ENCODE measurements at places on chromosomes 4 and X. TPM values are rescaled to one million over a fixed set of nuclear protein-coding genes. Genes with fewer than 3 reads are reported as not detected.

DNA sequence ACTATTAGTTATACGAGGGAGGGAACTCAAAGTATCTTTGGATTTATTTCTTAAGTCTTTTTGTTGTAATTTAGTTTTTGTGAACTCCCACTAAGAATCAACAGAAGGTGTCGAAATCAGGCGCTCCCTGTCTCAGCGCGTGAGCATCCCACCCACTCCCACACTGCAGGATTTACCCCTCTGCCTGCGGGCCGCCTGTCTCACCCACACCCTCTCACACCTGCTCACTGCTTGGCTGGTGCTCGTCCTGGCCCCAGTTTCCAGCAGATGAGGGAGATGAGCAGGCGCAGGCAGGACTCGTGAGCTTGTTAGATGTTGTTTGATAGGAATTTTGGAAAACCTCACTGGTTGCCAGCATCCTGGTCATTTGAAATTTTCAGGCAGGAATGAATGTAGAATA, 20.8 kb upstream of the HGFAC start:
- no peaks in the 10 kb centered on the region for H3K4me1 ChIP-seq
- DNase-seq, result no peak
- H3K27me3 ChIP-seq, result no peaks in the 10 kb centered on the region
- no peak overlapping the region for H3K27ac ChIP-seq
- no peak overlapping the region for H3K4me3 ChIP-seq

GRCh38 chr4:164408831-164409230, 345.1 kb upstream of the SMIM31 start:
- no peaks in the 10 kb centered on the region for H3K27me3 ChIP-seq
- H3K4me1 ChIP-seq, result no peaks in the 10 kb centered on the region
- no peak overlapping the region for H3K27ac ChIP-seq
- H3K4me3 ChIP-seq, result no peak overlapping the region
- H3K36me3 ChIP-seq, result no peaks in the 10 kb centered on the region
- DNase-seq, result no peak

- H3K36me3 ChIP-seq, result no peaks in the 10 kb centered on the region
- DNase-seq, result no peak
- H3K27ac ChIP-seq, result no peak overlapping the region
- no peaks in the 10 kb centered on the region for H3K27me3 ChIP-seq
- no peak overlapping the region for H3K4me3 ChIP-seq
- no peaks in the 10 kb centered on the region for H3K4me1 ChIP-seq
These were observed 11.2 kb downstream of the BLTP1 start for GRCh38 chr4:122163301-122163700.

DNA sequence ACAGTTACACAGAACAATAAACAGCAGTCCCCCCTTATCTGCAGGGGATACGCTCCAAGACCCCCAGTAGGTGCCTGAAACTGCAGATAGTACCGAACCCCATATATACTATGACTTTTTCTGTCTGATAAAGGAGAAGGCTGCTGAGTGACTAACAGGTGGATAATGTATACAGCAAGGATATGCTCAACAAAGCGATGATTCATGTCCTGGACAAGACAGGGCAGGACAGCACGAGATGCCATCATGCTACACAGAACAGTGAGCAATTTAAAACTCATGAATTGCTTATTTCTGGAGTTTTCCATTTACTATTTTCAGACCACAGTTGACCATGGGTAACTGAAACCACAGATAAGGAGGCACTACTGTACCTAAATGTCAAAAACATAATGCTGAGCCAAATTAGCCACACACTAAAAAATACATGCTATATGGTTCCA, 76.1 kb downstream of the MANBA start:
- H3K36me3 ChIP-seq, result no peaks in the 10 kb centered on the region
- H3K27ac ChIP-seq, result no peak overlapping the region
- no peak overlapping the region for H3K4me3 ChIP-seq
- no peak for DNase-seq

The APELA gene
- not detected for total RNA-seq

- H3K4me3 ChIP-seq, result no peak overlapping the region
- no peaks in the 10 kb centered on the region for H3K27me3 ChIP-seq
- H3K36me3 ChIP-seq, result no peaks in the 10 kb centered on the region
- no peak overlapping the region for H3K27ac ChIP-seq
- no peak for DNase-seq
- no peaks in the 10 kb centered on the region for H3K4me1 ChIP-seq
These were observed 28.8 kb downstream of the ARHGAP10 start for GRCh38 chr4:147760695-147761094.

DNA sequence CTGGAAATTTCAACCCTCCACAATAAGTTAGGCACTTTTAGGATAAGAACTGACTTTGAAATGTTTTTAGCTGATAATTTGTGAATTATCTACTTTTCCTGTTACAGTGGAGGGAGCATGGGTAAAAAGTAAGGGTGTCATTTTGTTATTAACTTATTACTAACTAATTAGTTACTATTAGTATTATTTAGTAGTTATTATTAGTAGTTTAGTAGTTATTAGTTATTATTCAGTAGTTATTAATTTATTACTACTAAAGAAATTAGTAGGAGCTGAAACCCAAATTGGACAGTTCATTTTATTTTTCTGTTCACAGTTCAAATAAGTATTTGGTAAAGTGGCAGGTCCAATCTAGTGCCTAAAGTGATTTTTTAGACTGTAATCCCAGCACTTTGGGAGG, 5.4 kb downstream of the ADH1A start:
- no peaks in the 10 kb centered on the region for H3K27me3 ChIP-seq
- no peaks in the 10 kb centered on the region for H3K36me3 ChIP-seq
- no peaks in the 10 kb centered on the region for H3K4me1 ChIP-seq
- DNase-seq, result no peak

GRCh38 chr4:111064342-111064993, 441.6 kb upstream of the PITX2 start:
- H3K27me3 ChIP-seq, result no peaks in the 10 kb centered on the region
- no peak overlapping the region for H3K4me3 ChIP-seq
- H3K4me1 ChIP-seq, result no peaks in the 10 kb centered on the region
- no peak overlapping the region for H3K27ac ChIP-seq
- H3K36me3 ChIP-seq, result no peaks in the 10 kb centered on the region

The DNAAF6 gene
- not detected for total RNA-seq

DNA sequence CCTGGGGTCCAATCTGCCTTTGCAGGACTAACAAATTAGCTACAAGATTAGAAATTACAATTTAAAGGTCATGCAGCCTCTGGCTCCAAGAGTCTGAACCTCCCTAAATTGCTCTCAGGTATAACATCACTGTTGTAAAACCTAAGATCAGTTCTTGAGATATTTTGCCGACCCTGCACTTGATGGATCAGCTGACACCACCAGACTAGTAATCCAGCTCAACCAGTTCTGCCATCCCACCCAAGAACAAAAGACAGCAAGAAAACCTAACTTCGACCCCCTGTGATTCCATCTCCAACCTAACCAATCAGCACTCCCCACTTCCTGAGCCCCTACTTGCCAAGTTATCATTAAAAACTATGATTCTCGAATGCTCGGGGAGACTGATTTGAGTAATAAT, 323.0 kb upstream of the BOD1L1 start:
- no peak overlapping the region for H3K27ac ChIP-seq
- no peak for DNase-seq
- no peaks in the 10 kb centered on the region for H3K36me3 ChIP-seq
- no peaks in the 10 kb centered on the region for H3K4me1 ChIP-seq
- H3K27me3 ChIP-seq, result no peaks in the 10 kb centered on the region

DNA sequence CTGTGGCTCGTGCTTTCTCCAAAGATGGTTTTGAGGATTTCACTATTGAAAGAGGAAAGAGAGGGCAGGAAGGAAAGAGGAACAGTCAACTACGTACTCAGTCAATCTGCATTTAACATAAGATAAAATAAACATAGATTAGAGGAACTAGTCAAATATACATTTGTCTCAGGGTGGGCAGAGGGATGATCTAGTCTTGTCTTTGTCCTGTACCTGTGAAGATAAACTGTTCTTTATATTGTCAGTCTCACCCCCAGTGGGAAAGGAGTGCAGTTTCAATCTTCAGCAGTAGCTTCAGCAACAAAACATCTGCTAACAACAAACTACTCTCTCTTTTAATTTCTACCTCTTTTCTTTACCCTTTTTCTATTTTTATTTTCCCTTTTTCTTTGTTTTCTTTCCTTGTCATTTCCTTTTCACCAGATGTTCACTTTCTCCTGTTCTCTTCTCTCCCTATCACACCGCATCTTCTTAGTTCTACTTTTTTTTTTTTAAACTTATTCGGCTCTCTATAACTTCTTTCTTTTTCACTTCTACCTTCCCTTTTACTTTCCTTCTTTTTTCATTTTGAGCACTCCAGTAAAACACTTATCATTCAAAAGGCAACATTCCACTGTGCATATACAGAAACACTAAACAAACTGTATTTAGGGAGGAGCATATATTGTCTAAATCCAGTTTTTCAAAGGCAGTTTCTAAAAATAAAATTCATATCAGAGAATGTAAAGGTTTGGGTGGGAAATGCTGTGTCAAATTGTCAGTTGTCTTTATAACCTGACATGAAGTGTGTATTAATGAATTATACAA, 51.4 kb upstream of the GUCY1A1 start:
- H3K4me1 ChIP-seq, result no peaks in the 10 kb centered on the region
- H3K27ac ChIP-seq, result no peak overlapping the region
- no peaks in the 10 kb centered on the region for H3K36me3 ChIP-seq
- no peak overlapping the region for H3K4me3 ChIP-seq
- no peak for DNase-seq

- no peak for DNase-seq
- H3K4me1 ChIP-seq, result no peaks in the 10 kb centered on the region
- no peak overlapping the region for H3K27ac ChIP-seq
- H3K27me3 ChIP-seq, result no peaks in the 10 kb centered on the region
These were observed 737.5 kb upstream of the NDST4 start for GRCh38 chr4:115850799-115851509.

GRCh38 chrX:118538386-118538785, 42.8 kb downstream of the DOCK11 start:
- no peaks in the 10 kb centered on the region for H3K4me1 ChIP-seq
- no peaks in the 10 kb centered on the region for H3K36me3 ChIP-seq
- H3K27ac ChIP-seq, result no peak overlapping the region
- no peak overlapping the region for H3K4me3 ChIP-seq
- no peaks in the 10 kb centered on the region for H3K27me3 ChIP-seq

The ARSD gene
- 25.3 TPM for total RNA-seq

The DOCK11 gene
- total RNA-seq, result 33.1 TPM

The ERVMER34-1 gene
- total RNA-seq, result not detected

DNA sequence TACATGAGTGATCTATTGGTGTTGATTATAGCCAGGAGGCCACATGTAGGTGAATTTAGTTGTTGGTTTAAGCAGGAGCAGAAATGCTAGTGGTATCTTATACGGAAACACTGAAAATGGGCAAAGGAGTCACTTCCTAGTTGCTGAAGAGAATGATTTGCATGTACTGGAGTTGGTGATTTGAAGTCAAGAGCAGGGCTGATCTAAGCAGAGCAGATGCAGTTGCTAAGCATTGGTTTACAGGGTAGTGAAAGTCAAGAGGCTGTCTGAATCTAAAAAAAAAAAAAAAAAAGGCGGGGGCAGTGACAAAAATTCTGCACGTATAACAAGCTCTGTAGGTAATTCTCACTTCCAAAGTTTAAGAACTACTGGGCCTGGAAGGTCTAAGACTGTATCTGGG, 90.4 kb upstream of the HPRT1 start:
- no peak for DNase-seq
- H3K4me3 ChIP-seq, result no peak overlapping the region
- no peaks in the 10 kb centered on the region for H3K36me3 ChIP-seq
- H3K4me1 ChIP-seq, result no peaks in the 10 kb centered on the region
- no peak overlapping the region for H3K27ac ChIP-seq
- no peaks in the 10 kb centered on the region for H3K27me3 ChIP-seq

The TMEM255A gene
- total RNA-seq, result 5.7 TPM

The TAF9B gene
- total RNA-seq, result 10.2 TPM

GRCh38 chr4:159902648-159903047, 799.8 kb downstream of the RAPGEF2 start:
- no peaks in the 10 kb centered on the region for H3K36me3 ChIP-seq
- H3K27me3 ChIP-seq, result no peaks in the 10 kb centered on the region

- H3K4me3 ChIP-seq, result no peak overlapping the region
- no peaks in the 10 kb centered on the region for H3K36me3 ChIP-seq
- H3K27me3 ChIP-seq, result no peaks in the 10 kb centered on the region
- peak overlapping the region; percentile 79 for H3K27ac ChIP-seq
- no peaks in the 10 kb centered on the region for H3K4me1 ChIP-seq
These were observed 145.5 kb downstream of the PCDH7 start for GRCh38 chr4:30865691-30866090.

DNA sequence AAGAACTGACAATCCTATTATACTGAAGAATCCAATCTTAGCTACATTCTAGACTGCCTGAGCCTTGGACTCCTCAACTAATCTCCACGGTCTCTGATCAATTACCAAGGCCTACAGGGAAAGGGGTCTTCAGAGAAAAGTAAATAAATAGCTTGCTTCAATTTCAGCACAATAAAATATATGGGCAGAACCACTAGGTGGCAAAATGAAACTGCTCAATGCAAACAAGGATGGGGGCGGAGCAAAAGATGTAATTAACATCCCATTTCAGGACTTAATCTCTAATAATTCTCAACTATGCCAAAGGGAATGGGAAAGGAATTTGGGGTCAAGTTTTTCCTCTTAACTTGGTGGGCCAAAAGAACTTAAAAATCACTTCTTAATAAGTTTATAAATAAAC, 78.4 kb upstream of the MAP3K15 start:
- H3K36me3 ChIP-seq, result no peaks in the 10 kb centered on the region
- H3K4me3 ChIP-seq, result no peak overlapping the region
- H3K27me3 ChIP-seq, result no peaks in the 10 kb centered on the region
- no peak overlapping the region for H3K27ac ChIP-seq
- no peak for DNase-seq
- no peaks in the 10 kb centered on the region for H3K4me1 ChIP-seq

The CCNB3 gene
- 0.48 TPM for total RNA-seq

DNA sequence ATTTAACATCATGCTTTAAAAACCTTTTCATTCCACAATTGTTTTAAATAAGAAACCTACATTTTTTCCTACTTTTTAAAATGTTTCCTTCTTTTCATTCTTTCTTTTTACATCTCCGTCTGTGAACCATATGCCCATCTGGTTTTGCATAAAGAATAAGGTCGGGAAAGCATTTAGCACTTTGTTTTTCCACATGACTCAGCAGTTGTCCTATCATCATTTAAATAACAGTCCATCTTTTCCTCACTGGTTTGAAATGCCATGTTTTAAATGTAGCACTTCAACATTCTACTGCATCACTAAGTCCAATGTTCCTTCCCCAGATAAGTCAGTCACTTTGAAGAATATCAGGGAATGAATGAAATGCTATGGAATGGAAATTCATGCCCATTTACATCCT, 128.4 kb downstream of the SH3RF1 start:
- no peak for DNase-seq
- H3K4me3 ChIP-seq, result no peak overlapping the region
- H3K27me3 ChIP-seq, result no peaks in the 10 kb centered on the region
- H3K4me1 ChIP-seq, result no peaks in the 10 kb centered on the region
- H3K36me3 ChIP-seq, result no peaks in the 10 kb centered on the region

GRCh38 chr4:180116840-180117239, 2126.4 kb upstream of the TENM3 start:
- H3K36me3 ChIP-seq, result no peaks in the 10 kb centered on the region
- no peak overlapping the region for H3K4me3 ChIP-seq
- H3K27ac ChIP-seq, result no peak overlapping the region
- DNase-seq, result no peak
- H3K27me3 ChIP-seq, result no peaks in the 10 kb centered on the region

All from uterus (tissue), 4 donors.